ENCODE measurements at places on chromosomes 1 and 21.

DNA sequence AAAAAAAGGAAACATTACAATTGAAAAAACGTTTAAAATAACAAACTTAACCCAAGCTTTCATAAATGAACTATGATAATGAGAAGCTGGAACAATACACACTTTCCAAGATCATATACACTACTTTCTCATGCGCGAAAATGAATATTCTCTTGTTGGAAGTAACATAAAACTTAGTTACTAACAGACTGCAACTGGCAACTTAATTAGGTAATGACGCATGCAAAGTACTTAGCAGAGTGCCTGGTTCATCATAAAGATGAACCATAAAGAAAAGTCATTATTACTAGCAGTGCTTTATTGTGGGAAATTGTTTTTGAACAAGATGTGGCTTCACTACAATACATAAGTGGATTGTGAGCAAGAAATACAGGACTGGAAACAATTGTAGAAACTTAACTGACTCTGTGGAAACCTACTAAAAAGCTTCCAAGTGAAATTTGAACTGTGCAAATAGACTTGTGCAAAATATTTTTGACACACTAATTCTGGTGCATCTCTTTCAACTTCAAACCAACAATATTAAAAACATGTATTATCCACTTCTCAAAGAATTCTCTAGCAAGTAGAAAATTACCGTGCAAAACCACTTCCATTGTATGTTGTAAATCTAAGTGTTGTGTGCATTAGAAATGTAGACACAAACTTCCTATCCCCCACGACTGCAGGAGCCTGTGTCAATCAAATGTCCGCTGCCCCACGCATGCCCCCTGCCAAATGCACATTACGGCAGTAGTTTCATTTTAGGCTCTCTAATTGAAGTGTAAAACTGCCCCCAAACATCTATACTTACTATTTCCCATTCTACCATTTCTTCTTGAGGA lies 2.0 kb downstream of the ARHGAP29 start:
- no peak for DNase-seq

DNA sequence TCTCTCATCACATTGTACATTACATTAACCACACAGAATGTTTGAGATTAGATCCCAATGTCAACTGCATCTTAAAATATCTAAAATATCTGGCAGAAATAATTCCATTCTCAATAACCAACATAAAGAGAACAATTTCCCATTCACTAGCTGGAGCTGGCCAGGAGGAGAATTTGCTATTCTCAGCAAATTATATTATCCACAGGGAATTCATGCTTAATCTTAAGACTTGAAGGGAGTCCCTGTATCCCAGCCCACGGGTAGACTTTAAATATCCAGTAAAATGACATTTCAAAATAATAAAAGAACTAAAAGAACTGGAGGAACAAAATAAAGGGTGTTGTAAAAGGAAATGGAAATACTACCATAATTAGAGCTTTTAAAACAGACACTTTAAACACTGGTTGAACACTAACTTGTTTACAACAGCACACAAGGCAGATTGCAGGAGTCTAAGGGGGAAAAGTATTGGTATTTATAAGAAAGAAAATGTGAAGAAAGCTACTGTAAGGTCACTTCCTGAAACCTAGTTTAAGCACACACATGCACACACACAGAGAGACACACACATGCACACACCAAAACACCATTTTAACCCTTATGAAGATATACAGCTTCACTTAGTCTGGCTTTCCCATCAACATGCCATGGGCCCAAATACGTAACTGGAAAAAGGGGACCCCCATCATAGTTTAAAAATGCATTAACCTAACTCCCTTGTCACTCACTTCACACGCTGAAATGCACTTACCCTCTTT lies 107.0 kb downstream of the PTPN14 start:
- DNase-seq: no peak

GRCh38 chr1:114002492-114003239 lies 23.4 kb downstream of the OLFML3 start:
- no peak for DNase-seq

DNA sequence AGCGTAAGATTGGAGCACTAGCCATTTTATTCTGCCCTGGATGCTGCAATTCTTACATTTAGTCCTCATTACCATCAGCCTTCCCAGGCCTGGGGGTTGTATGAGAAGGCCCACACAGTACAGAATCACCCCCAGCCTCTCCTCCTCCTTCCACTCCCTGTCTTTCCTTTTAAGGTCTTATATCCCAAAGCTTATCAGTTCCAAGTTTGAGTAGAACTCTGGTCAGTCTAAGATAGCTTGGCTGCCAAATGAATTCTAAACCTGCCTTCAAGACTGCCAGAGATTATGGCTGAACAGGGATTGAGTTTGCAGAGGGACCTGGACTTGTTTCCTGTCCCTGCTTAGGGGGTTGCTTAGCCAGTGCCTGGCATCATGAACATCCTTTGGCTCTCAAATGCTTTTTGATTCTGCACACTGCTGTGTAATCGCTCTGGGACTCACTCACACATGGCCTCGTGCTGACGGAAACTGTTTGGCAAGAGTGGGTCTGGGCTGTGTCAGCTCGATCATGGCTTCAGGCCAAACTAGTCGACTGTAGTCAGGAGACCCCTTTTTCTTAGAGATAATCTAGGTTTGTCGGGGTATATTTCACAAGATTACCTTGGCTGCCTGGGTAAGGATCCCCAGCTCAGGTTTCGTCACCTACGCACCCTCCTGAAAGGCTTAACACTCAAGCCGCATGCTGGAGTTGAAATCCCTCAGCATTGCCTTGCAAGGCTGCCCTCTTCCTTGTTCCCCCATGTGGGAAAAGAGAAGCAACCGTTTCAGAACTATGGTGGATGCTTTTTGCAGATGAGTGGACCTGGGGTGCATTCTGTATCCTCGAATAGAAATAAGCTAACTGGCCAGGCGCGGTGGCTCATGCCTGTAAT lies 252.6 kb downstream of the NFIA start:
- DNase-seq: no peak

- no peak for DNase-seq
These were observed 1048.7 kb downstream of the ADGRL2 start for GRCh38 chr1:82849460-82849859.

- no peak for DNase-seq
These were observed 47.1 kb upstream of the ATP1A1 start for GRCh38 chr1:116325922-116326321.
